ENCODE measurements at places on chromosomes 3 and 15.

DNA sequence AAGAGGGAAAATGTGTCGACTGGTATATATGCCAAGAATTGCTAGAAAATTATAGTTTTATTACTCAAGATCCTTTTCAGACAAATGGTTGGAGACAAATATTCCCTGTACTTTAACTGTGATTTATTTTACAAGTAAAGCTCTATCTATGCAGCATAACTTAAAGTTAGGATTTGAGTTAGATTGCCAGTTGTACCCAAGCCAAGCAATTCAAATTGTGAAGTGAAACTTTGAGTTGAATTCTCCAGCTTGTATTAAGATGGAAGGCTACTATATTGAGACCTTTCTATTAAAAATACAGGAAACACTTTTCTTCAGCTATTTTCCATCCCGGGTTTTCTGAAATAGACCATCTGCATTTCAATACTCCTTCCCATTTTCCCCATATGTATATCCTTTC, 333.1 kb upstream of the RBMS3 start:
- no peak for DNase-seq

DNA sequence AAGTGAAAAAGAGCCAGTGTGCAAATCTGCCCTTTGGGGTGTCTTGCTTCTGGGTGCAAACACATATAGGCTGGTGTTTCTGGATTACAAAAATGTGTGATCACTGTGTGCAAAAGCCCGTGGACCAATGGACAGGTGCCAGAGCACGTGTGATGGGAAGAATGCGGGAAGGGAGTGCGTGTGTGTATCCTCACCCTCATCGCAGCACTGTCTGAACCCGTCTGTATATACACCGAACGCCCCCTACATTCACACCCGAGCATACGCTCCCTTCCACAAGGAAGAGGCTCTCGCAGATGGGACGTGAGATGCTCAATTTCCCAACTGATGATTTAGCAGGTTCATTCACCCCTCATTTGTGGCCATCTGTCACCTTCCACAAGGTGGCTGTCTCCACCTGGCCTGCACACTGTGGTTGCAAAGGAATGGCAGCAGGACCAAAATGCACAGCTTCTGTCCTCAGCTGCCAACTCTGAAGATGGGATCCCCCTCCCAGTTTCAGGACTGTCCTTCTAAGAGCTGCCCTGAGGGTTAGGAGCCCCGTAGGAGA, 19.4 kb upstream of the SLC6A1 start:
- no peak for DNase-seq

GRCh38 chr3:188059351-188059750, 94.6 kb upstream of the LPP start:
- no peak for DNase-seq

GRCh38 chr15:70259028-70259424, 161.3 kb upstream of the TLE3 start:
- peak; percentile 55 for DNase-seq

GRCh38 chr15:62935300-62936081, 107.1 kb upstream of the TPM1 start:
- no peak for DNase-seq

DNA sequence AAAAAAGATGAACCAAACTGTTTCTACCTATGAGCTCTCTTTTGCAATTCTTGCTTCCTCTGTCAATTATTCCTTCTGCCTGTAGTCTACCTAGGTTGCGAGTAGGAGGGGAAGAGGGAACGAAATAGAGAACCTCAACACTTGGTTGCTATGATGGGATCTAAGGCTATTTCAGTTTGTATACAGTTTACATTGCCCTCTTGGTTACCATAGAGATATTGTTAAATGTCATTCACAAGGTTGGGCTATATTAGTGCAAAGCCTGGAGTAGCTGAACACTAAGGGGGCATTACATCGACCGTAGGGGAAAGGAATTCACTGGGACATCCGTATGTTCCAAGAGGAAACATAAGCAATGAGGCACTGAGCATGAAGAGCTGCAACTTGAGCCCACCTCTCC, 276.9 kb downstream of the GBE1 start:
- no peak for DNase-seq

DNA sequence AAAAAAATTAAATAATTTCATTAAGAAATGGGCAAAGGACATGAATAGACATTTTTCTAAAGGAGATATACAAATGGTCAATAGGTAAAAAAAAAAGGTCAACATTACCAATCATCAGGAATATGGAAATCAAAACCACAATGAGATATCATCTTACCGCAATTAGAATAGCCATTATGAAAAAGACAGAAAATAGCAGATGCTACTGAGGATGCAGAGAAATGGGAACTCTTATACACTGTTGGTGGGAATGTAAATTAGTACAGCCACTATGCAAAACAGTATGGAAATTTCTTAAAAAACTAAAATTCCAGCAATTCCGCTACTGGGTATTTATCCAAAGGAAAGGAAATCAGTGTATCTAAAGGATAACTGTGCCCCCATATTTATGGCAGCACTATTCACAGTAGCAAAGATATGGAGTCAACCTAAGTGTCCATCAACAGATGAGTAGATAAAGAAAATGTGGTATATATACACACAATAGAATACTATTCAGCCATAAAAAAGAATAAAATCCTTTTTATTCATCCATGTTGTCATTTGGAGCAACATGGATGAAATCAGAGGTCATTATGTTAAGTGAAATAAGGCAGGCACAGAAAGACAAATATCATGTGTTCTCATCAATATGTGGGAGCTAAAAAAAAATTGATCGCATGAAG, 132.4 kb downstream of the RPL22L1 start:
- no peak for DNase-seq

GRCh38 chr15:51403072-51403878, 61.8 kb downstream of the GLDN start:
- DNase-seq, result no peak

GRCh38 chr15:48556159-48556897, 89.2 kb downstream of the FBN1 start:
- DNase-seq, result no peak

DNA sequence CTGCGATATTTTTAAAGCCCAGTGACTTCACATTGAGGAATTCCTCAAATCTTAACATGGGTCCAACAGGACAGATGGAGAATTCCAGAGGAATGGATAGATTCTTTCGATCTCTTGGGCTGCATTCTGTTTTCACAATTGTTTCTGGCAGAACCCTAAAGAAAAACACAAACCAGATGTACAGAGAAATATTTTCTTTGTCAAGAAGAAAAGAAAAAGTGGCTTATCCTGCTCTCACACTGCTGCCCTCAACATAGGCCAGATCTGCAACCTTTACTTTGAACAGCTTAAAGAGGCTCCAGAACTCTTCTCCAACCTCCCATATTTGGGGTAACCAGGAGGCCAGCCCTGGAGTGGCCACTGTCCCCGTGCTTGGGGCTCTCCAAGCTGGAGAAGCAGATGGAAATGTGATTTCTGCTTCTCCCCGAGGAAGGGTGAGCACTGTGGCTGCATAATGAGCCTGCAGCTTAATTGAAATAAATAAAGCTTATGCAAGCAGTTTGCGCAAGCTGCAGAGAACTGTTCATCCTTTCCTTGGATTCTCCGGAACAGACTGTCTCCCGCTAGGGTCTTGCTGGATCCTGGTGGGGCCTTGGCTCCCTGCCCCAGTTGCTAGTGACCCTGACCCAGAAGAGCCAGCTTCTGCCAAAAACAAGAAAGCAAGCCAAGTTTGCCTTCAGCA, 453.2 kb upstream of the PROK2 start:
- no peak for DNase-seq

DNA sequence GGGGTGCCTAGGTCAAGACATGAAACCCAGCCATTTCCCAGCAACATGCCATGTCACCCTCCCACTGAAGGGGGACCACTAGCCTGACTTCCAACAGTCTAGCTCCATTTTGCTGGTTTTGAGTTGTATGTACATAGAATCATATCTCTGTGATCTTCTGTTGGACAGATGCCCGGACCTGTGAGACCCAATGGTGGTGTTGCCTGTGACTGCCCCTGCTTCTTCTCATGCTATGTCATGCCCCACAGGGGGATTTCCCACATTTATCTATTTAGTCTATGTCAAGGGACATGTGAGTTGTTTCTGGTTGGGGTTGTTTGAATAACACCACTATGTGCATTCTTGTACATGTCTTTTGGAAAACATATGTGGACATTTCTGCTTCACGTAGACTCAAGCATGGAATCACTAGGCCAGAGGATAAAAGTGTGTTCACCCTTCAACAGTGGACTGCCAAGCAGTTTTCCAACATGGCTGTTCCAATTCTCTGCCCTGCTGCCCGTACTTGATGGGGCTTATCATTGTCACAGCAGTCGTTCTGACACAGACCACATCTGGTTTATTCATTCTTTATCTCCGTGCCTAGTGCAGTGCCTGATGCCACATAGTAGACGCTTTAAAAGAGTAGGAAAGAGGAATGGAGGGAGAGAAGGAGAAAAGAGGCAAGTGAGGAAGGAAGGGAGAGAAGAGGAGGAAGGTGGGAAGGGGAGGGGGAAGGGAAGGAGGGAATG, 114.4 kb downstream of the TPRA1 start:
- DNase-seq, result no peak

DNA sequence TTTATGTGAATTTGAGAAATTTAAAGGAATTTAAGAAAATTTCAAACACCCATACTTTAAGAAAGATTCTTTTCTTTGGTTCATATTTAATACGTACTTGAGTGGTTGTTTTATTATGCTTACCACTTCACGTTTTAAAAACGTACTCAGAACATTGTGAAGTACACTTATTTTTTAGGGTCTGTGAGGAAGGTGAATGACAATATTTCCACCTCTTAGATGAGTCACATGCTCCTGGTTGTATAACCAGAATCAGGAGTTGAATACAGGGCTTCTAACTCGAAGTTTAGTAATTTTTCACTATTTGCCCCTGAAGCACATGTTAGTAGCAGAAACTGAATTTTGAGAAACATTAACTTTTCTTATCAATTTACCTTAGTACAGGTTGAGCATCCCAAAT, 7.5 kb downstream of the SKIL start:
- no peak for DNase-seq

DNA sequence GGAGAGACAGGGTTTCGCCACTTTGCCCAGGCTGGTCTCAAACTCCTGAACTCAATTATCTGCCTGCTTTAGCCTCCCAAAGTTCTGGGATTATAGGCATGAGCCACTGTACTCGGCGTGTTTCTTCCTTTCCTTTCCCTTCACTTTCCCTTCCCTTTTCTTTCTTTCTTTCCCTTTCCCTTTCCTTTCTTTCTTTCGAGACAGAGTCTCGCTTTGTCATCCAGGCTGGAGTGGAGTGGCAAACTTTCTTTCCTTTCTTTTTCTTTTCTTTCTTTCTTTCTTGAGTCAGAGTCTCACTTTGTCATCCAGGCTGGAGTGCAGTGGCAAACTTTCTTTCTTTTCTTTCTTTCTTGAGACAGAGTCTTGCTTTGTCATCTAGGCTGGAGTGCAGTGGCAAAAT, 17.4 kb upstream of the LDHAL6B start:
- DNase-seq, result no peak

DNA sequence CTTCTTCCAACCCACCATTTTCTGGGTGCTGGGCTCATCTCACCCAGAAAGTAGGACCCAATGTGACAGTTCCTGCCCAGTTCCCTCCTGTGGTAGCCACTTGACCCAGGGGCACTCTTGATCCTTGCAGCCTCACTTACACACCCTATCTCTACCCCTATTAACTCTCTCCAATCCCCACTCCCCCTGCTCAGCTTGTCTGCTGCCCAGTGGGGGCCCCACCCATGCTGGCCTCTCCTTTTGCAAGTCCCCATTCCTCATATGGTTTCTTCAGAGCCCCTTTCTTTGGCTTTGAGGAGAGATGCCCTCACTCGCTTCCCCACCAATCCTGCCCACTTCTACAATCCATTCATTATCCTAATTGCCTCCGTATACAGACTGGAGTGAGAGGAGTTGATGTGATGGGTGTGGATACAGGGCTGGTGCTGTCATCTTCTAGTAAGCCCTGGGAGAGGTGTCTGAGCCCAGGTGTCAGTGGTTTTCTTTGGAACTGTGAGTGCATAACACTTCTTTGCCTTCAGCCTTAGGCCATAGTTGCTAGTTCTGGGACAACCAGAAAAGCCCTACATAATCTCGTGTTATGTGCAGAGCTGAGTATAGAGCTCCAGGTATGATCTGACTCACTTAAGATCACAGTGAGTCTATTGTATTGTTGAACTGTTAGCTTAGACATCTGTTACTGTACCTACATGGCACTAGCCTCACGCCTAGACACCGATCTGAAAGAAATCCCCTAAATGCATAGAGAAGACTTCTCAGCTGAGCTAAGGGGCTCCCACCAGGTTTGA, 4.8 kb upstream of the CCR5 start:
- DNase-seq, result no peak

DNA sequence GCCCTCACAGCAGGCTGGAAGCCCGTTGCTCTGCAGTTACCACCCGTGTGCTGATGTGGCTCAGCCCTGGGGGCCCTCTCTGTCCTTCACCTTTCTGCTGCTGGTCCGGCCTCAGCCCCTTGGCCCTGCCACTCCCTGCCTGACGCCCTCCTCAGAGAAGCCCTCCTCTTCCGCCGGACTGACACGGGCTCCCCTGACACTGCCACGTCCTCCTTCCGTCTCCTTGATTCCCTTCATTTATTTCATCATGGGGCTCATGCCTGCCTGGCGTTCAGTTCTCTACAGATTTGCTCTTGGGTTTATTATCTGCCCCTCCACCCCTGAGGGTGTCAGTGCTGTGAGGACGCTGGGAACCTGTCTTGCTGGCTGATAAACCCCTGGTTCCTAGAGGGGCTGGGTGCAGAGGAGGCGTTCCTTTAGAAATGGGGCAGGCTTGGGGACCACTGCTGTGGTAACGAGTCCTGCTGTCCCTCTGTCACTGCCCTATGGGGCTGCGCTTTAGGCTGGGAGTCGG, 19.6 kb downstream of the FBLN2 start:
- DNase-seq, result no peak

DNA sequence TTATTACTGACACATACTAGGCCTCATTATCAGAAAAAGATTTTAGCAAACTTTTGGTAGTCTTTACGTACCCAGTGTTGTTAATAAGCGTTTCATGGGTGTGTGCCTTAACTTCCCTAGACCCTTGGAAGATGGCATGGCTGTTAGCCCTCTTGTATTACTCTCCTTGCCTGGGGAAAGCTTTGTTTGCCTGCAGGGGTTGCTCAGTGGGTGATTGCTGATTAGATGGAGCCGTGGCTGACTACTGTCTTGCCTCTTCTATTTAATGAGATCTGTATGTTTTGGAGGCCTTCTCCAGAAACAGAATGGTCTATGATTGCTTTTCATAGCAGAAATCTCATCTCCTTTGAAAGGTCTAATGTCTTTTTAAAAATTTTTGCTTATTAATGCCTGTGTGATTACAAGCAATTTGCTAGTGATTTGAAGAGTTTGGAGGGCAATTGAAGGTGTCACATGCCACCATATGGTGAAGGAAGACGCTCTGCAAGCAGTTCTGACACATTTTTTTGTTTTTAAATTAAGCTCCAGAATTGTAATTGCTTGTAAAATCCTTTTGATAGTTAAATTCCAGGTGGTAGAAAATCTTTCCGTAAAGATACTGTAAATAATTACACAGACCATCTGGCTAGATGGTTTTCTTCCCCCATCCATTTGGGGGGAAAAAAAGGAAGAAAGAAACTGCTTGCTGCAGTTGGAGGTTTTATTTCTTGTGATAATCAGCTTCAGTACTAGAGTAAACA, 11.4 kb upstream of the C3orf20 start:
- no peak for DNase-seq

GRCh38 chr15:58473724-58474123, 41.9 kb downstream of the LIPC start:
- DNase-seq, result no peak

GRCh38 chr3:23704298-23704697, 101.5 kb upstream of the UBE2E1 start:
- no peak for DNase-seq
